Upper lobe of right lung (tissue), 1 donor: ENCODE measurements at places on chromosomes 2 and 18. TPM values are rescaled to one million over a fixed set of nuclear protein-coding genes. Genes with fewer than 3 reads are reported as not detected.
A peak's percentile ranks its signal among the peaks of the same experiment; 100 is the strongest.

DNA sequence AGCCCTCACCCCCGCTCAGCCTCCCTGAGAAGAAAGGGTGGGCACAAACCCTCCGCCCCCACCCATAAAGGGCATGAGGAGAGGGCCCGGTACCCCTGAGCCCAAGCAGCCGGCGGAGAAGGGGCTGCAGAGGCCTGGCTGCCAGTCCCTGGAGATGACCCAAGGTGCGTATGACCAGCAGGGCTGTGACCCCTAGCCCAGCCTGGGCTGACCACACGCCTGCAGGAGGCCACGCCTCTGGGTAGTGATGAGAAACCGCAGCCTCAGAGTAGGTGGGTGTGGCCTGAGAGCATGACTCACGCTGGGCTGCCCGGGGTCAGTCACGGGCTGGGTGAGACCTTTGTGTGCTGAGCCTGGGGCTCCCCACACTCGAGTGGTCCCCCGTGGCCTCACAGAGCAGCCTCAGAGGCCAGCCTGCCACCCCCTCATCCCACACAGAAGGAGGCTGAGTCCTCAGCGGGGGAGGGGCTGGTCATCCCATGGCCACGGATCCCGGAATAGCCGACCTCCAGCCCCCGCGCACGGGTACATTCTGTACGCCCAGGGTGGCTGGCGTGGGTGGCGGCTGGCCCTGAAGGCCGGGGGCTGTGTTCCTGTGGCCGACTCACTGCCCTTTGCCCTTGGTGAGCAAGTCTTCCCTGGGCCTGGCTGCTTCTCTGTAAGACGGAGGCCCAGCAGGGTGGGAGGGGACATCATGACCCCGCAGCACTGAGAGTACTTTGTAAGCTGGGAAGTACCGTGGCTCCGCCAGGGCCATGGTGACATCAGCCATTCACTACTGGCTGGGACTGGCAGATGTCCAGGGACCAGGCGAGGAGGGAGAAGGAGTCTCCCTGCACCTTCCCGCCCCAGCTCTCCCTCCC, 110.8 kb upstream of the OTOS start:
- no peaks in the 10 kb centered on the region for H3K36me3 ChIP-seq
- peak overlapping the region; percentile 25 for H3K4me3 ChIP-seq
- H3K27me3 ChIP-seq = no peaks in the 10 kb centered on the region
- DNase-seq = peak; percentile 92

IGFBP2 gene
- total RNA-seq = 46.1 TPM

MTIF2 gene
- 19.6 TPM for total RNA-seq

DNA sequence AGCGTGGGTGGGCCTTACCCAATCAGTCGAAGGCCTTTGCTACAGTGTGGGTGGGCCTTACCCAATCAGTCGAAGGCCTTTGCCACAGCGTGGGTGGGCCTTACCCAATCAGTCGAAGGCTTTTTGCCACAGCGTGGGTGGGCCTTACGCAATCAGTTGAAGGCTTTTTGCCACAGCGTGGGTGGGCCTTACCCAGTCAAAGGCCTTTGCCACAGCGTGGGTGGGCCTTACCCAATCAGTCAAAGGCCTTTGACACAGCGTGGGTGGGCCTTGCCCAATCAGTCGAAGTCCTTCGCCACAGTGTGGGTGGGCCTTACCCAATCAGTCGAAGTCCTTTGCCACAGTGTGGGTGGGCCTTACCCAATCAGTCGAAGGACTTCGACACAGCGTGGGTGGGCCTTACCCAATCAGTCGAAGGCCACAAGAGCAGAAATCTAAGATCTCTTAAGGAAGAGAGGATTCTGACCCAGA, 16.3 kb upstream of the GAL3ST2 start:
- H3K27ac ChIP-seq = no peak overlapping the region
- H3K4me3 ChIP-seq = no peak overlapping the region
- H3K36me3 ChIP-seq = peaks cover 13% of the 10 kb centered on the region

DNA sequence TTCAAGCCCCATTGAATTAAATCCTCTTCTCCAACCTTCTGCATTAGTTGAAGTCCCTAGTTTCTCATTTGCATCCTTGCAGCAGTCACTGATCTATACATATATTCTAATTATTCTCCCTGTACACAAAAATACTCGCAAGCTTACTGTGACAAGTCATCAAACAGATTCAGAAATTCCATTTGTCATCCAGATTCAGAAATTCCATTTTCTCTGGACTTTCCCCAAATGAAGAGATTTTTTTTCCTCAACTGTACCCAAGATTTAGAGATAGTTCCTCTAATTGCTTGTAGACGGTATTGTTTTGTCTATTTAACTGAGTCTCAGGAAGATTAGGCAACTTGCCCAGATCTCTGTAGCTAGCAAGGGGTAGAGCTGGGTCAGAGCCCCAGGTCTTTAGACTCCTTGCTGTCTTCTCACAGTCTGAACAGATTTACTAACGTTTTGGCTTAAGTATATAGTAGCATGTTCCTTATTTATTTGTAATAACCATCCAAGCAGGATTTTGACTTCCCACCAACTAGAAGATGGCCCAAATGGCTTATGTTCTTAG, 34.2 kb downstream of the RAB12 start:
- H3K36me3 ChIP-seq = peaks cover 21% of the 10 kb centered on the region
- no peak overlapping the region for H3K27ac ChIP-seq
- H3K4me1 ChIP-seq = no peaks in the 10 kb centered on the region
- DNase-seq = no peak
- H3K27me3 ChIP-seq = no peaks in the 10 kb centered on the region
- H3K4me3 ChIP-seq = no peak overlapping the region

UGT1A3 gene
- total RNA-seq = not detected

DNA sequence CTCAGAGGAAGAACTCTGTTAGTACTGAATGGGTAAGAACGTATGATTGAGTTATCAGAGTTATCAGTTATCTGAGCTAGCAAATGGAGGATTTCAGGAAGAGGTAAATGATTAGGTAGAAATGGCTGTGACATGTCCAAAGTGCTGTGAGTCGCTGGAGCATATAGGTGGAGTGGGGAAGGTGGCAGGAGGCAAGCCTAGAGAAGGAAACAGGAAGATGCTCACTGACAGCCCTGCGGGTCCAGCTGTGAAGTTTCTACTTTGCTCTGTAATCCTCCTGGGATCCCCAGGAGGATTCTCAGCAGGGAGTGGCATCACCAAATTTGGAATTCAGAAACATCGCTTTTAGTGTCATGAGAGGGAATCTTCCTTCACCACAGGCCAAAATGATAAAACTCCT, 52.0 kb downstream of the GYPC start:
- DNase-seq = no peak
- H3K36me3 ChIP-seq = no peaks in the 10 kb centered on the region
- H3K4me3 ChIP-seq = no peak overlapping the region
- H3K27me3 ChIP-seq = no peaks in the 10 kb centered on the region
- H3K4me1 ChIP-seq = peaks cover 6% of the 10 kb centered on the region

GRCh38 chr2:60303680-60304079, 249.8 kb downstream of the BCL11A start:
- no peak overlapping the region for H3K4me3 ChIP-seq
- H3K27ac ChIP-seq = no peak overlapping the region
- no peaks in the 10 kb centered on the region for H3K27me3 ChIP-seq
- peaks cover 9% of the 10 kb centered on the region for H3K4me1 ChIP-seq

GRCh38 chr2:123688231-123688940, 336.7 kb upstream of the CNTNAP5 start:
- H3K4me3 ChIP-seq = no peak overlapping the region
- H3K27ac ChIP-seq = no peak overlapping the region
- no peaks in the 10 kb centered on the region for H3K36me3 ChIP-seq
- no peaks in the 10 kb centered on the region for H3K27me3 ChIP-seq
- no peaks in the 10 kb centered on the region for H3K4me1 ChIP-seq
- no peak for DNase-seq

- H3K27me3 ChIP-seq = no peaks in the 10 kb centered on the region
- peak overlapping the region; percentile 89 for H3K4me3 ChIP-seq
- no peak for DNase-seq
- H3K27ac ChIP-seq = peak overlapping the region; percentile 100
Measured at GRCh38 chr2:26243470-26244308, 743 bp downstream of the HADHA start.

KLHL29 gene
- 15.1 TPM for total RNA-seq

DNA sequence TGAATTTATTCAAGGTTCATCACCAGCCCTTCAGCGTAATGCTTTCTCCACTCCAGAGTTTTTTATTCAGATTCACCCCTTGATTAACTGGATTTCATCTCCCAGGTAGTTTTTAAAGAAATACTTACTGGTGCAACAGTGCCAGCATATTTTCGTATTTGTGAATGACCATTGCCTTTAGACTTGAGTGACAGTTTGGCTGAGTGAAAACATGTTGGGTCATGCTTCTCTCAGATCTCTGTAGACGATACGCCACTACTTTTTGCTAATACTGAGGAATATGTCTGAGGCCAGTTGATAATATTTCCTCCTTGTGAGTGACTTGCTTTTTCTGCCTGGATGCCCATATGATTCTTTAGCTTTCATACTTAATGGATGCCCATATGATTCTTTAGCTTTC, 51.5 kb downstream of the CYP26B1 start:
- H3K36me3 ChIP-seq = no peaks in the 10 kb centered on the region
- H3K27me3 ChIP-seq = no peaks in the 10 kb centered on the region
- no peaks in the 10 kb centered on the region for H3K4me1 ChIP-seq
- no peak for DNase-seq
- H3K4me3 ChIP-seq = no peak overlapping the region

- H3K27me3 ChIP-seq = no peaks in the 10 kb centered on the region
- H3K4me1 ChIP-seq = no peaks in the 10 kb centered on the region
- H3K36me3 ChIP-seq = no peaks in the 10 kb centered on the region
- H3K4me3 ChIP-seq = no peak overlapping the region
- no peak for DNase-seq
Measured at GRCh38 chr2:109069331-109070194, 59.4 kb upstream of the SH3RF3 start.

SULT1C4 gene
- total RNA-seq = 11.6 TPM

SALL3 gene
- total RNA-seq = not detected

MYOM1 gene
- total RNA-seq = 2.5 TPM

ACVR1 gene
- 34.4 TPM for total RNA-seq

GRCh38 chr2:42935692-42936671, 143.6 kb upstream of the HAAO start:
- H3K27ac ChIP-seq = peak overlapping the region; percentile 4
- H3K36me3 ChIP-seq = no peaks in the 10 kb centered on the region
- H3K4me3 ChIP-seq = no peak overlapping the region
- no peak for DNase-seq
- peaks cover 21% of the 10 kb centered on the region for H3K4me1 ChIP-seq
- H3K27me3 ChIP-seq = no peaks in the 10 kb centered on the region

PROM2 gene
- total RNA-seq = 6.0 TPM

FBXO15 gene
- total RNA-seq = 0.81 TPM

FLACC1 gene
- total RNA-seq = 3.6 TPM

DNA sequence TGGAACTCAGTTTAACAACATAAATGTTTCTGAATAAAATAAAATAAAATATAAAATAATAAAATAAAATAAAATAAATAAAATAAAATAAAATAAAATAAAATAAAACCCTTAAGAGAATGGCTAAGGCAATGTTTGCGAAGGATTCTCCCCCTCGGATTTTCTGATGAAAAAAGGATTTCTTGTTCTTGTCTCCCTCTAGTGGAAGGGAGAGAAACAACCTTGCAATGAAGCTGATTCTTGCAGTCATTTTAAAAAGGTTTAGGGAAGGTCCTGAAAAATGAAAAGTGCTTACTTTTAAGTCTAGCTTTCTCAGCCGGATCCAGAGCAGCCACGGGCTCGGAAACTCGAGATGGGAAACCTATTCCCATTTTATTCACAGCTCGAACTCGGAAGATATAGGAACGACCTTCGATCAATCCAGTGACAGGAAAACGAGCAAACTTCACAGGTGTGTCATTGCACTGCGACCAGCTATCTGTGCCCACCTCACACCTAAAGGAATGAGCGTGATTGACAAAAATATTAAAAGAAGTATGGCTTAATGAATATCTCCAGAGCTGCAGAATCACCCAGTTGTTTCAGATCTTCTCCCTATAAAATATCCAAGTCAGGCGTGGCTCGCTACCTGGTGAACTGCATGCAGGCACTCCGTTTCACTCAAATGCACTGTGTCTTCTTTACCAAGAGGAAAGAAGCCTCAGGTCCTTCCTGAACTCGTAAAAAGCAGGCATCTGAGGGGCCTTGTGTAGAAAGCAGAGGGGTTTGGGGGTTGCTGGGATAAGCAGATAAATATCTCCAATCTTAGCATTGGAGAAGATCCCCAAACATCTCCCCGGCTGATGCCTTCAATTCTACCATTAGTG, 68.1 kb downstream of the MYOM1 start:
- peaks cover 11% of the 10 kb centered on the region for H3K4me1 ChIP-seq
- H3K27me3 ChIP-seq = no peaks in the 10 kb centered on the region
- no peak overlapping the region for H3K4me3 ChIP-seq
- no peak overlapping the region for H3K27ac ChIP-seq

POTEC gene
- not detected for total RNA-seq

DOK6 gene
- 5.9 TPM for total RNA-seq

DNA sequence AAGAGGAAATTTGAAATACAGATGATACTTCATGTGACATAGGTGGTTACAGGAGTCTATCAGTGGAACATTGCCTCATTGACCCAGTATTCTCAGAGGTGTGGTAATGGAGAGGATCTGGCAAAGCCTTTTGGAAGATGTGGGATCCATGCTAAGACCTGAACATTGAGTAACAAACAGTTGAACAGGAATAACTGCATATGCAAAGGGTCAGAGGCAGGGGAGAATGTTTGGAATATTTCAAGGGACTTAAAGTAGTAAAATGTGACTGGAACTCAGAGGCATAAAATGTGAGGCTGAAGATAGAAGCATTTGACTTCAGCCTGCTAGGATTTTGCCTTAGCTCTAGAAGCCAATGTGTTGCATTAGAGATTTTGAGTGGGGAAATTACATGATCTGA, 300.2 kb upstream of the ETAA1 start:
- H3K4me1 ChIP-seq = peaks cover 4% of the 10 kb centered on the region
- no peak overlapping the region for H3K4me3 ChIP-seq
- H3K36me3 ChIP-seq = no peaks in the 10 kb centered on the region
- H3K27me3 ChIP-seq = no peaks in the 10 kb centered on the region

DNA sequence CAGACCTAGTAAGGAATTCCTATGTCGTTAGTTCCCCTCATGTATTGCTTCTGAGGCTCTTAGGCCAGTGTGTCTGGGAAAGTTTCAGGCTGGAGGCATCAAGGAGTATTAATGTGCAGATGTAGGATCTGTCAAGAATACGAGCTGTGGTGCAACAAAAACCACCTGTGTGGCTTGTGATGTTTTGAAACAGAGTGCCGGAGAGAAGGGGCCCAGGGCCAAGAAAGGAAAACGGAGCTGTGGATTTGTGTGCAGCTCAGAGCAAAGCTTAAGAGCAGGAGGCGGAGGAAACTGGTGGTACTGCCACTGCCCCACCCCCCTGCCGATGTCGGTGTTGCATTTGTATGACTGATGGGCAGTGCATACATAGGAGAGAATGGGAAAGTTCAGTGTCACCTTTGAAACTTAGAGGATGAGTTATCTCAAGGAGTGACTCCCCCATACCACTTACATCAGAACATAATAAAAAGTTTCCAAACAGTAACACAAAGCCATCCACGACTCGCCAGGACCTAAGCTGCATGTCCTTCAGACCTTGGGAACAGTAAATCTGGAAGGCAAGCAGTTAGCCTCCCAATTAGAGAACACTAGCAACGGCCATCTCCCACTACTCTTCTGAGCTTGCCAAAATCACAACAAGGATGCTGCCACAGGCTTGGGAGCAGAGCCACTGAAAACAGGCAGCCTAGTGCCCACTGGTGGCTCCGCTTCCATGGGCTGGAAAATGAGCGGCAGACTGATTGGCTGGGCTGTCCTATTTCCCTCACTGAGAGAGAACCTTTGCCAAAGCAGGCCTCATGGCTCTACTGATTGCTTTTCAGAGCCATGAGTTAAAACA, 152.7 kb upstream of the NT5C1B start:
- no peak overlapping the region for H3K4me3 ChIP-seq
- no peaks in the 10 kb centered on the region for H3K4me1 ChIP-seq
- DNase-seq = no peak
- no peaks in the 10 kb centered on the region for H3K36me3 ChIP-seq

FBLN7 gene
- 5.4 TPM for total RNA-seq
